Mesothelial cell of epicardium (in vitro differentiated cells): ENCODE measurements at places on chromosomes 13 and 19.

GRCh38 chr13:36712770-36713169, 39.0 kb downstream of the SERTM1 start:
- no peak for DNase-seq

- DNase-seq, result no peak
Observed at GRCh38 chr19:49950956-49951526, 9.9 kb downstream of the SIGLEC11 start.

DNA sequence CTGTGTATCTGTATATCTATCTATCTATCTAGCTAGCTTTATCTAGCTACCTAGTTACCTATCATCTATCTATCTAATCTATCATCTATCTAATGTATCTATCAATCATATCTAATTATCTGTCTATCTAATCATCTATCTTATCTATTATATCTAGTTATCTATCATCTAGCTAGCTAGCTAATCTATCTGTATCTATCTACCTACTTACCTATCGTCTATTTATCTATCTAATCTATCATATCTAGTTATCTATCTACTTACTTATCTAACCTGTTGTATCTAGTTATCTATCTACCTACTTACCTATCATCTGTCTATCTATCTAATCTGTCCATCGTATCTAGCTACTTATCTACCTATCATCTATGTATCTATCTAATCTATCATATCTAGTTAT, 17.9 kb downstream of the VSTM1 start:
- DNase-seq, result no peak

GRCh38 chr19:23403581-23404324, 8.5 kb upstream of the ZNF91 start:
- no peak for DNase-seq

DNA sequence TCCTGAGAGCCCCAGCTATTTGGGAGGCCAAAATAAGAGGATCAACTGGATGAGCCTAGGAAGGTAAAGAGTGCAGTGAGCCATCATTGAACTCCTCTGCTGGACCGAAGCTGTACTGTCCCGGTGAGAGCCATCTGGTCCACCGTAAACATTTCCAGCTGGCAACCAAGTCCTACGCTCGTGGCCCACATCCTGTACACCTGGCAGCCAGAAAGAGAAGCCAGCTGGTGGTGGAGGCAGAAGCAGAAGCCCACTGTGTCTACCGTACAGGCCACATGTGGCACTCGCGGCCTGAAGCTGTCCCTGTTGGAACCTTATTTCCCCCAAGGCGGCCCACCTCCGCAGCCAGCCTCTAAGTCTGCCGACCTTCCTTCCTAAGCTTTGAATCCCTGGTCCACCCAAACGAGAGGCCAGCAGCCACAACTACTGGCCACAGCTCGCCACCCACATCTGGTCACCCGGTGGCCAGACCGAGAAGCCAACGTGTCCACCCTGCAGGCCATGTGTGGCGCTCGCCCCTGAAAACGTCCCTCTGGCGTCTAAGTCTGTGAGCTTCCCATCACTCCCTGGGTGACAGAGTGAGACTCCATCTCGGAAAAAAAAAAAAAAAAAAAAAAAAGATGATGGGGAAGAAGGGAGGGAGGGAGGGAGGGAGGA, 14.2 kb upstream of the ZNF91 start:
- DNase-seq, result no peak

GRCh38 chr13:76848596-76848995, 37.6 kb downstream of the KCTD12 start:
- DNase-seq, result no peak

DNA sequence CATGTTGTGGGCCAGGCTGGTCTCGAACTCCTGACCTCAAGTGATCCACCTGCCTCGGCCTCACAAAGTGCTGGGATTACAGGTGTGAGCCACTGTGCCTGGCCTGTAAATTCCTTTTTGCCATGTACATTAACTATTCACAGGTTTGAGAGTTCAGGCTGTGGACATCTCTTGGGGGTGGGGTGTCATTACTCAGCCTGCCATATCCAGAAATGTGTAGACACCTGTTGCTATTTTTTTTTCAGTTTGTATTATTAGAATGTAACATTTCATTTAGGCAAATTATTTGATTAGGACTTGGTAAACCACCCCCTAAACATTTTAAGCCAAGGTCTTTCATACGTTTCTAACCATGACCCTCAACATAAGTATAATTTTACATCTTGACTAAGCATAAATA, 20.5 kb downstream of the ZNF227 start:
- no peak for DNase-seq

DNA sequence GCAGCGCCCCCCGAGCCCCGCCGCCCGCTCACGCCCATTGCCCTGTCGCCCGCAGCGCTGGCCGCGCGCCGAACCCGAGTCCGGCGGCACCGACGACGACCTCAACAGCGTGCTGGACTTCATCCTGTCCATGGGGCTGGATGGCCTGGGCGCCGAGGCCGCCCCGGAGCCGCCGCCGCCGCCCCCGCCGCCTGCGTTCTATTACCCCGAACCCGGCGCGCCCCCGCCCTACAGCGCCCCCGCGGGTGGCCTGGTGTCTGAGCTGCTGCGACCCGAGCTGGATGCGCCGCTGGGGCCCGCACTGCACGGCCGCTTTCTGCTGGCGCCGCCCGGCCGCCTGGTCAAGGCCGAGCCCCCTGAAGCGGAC, 518 bp downstream of the KLF2 start:
- DNase-seq, result no peak

DNA sequence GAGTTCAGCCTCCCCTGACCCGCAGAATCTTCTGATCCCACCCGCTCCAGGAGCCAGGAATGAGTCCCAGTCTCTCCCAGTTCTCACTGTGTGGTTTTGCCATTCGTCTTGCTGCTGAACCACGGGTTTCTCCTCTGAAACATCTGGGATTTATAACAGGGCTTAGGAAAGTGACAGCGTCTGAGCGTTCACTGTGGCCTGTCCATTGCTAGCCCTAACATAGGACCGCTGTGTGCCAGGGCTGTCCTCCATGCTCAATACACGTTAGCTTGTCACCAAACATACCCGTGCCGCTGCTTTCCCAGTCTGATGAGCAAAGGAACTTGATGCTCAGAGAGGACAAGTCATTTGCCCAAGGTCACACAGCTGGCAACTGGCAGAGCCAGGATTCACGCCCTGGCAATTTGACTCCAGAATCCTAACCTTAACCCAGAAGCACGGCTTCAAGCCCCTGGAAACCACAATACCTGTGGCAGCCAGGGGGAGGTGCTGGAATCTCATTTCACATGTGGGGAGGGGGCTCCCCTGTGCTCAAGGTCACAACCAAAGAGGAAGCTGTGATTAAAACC, 1.1 kb upstream of the APOE start:
- DNase-seq, result no peak

DNA sequence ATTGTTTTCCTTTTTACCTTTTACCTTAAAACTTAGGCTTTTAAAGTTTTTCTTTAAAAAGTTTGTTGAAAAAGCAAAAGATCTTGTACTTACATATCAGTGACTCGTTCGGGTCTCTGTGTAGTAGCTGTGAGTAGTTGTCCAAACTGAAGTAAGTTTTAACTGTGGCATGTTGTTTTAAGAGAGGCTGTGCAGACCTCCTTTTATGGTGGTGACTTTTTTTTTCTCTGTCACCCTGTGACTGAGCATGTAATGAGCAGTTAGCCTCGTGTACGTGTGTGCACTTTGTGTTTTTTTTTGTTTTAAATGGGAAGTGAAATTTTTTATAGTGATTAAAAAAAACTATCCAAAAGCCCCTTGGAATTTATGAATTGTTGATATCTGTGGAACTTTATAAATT, at the start of gene GPR183:
Gene GPR183 (minus strand): TSS at position 153 of the 400 bp plus-strand sequence. CDS start 11,254 bp downstream, outside the sequence.
- no peak for DNase-seq

DNA sequence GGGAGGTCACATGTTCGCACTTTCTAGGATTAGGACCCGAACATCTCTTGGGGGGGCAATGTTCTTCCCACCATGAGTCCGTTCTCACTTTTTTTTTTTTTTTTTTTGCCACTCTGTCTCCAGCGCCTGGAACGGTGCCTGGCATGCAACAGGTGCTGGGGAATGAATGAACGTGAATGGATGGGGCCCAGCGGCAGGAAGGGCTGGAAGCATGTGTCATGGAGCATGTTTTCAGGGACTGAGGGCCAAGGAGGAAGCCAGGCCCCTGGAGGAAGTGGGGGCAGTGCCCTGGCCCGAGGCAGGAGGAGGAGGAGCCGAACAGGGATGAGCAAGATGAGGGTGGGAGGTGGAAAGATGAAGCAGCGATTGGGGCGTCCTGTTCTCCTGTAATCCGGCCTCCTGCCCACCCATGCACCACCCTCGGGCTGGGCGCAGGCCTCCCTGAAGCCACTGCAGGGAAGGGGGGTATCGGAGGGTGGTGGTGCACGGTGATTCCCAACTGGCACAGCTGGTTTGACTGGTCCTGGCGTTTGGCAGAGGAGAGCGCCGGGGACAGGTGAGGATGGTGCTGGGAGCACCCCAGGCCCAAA, 8.8 kb upstream of the SULT2B1 start:
- peak; percentile 62 for DNase-seq

DNA sequence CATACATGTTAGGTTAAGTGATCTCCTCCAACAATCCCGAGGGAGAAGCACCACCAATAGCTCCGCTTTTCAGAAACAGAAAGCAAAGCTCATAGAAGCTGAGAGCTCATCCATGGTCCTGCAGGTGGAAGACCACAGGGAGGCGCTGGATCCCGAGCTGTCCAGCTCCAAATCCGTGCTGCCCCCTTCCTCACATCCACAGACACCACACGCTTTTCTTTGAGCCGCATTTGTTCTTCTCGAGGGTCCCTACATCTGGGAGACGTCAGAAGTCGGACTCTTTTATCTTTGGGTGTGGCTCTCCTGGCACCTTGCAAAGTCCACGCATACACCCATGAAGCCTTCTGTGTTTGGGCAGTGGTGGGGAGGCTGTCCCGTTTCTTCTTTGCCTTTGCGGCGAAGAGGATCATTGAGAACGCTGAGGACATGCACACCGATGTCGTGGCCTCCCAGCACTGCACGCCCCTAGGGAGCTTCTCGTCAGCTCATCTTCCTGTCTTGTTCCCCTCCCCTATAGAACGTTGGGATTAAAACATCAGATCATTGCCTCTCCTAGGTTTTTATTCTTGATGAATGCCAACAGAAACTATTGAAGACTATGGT, 184.8 kb downstream of the TEX29 start:
- no peak for DNase-seq

DNA sequence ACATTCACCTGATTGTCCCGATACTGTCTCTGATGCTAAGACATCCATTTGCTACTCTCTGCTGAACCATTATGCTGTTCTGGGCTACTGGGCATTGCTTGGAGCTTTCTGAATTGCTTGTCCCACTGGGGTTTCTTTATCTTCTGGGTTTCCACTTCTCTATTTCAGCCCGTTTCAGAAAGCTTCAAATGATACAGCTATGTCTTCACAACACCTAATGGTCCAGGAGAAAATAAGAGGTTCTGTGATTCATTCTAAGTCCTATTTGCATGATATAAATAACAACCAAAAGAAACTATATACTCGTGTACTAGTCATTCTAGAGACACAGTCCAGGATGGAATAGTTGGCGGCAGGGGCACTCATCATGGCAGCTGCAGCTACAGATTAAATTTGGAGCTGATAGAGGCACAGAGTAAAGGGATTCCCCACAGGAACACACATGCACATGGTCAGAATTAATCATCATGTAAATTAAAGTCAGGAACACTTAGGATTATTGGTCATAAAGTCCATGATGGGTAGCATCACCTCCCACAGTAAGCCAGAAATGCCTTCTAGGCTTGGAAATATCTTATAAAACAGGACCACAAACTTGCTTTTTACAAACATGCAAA, 33.3 kb upstream of the SCEL start:
- no peak for DNase-seq

- peak; percentile 86 for DNase-seq
Observed at GRCh38 chr19:7852851-7853769, 21.1 kb downstream of the PRR36 start.

- DNase-seq, result no peak
Observed at GRCh38 chr19:27858981-27859581, 1353.9 kb downstream of the UQCRFS1 start.

GRCh38 chr19:49599378-49600295, 8.7 kb downstream of the PRR12 start:
- DNase-seq, result no peak

- no peak for DNase-seq
Observed at GRCh38 chr19:38606131-38606530, 11.6 kb downstream of the MAP4K1 start.

DNA sequence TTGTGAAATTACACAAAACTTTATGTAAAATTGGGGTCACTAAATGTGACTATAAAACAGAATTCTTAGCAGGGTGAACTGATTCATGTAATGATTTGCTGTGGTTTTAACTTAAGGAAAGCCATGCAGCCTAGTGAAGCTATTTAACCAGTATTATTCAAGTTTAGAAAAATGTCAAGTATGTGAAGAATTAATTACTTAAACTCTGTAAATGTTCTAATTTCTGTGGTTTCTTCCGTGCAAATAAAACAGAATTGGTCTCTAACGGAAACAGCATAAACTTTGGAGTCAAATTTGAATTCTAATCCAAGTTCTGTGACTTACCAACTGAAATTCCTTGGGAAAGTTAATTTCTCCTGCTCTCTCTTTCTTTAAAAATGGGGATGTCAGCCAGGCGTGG, 13.3 kb downstream of the CDC16 start:
- DNase-seq, result no peak

GRCh38 chr13:95714142-95714832, 37.3 kb downstream of the DNAJC3 start:
- DNase-seq, result no peak

DNA sequence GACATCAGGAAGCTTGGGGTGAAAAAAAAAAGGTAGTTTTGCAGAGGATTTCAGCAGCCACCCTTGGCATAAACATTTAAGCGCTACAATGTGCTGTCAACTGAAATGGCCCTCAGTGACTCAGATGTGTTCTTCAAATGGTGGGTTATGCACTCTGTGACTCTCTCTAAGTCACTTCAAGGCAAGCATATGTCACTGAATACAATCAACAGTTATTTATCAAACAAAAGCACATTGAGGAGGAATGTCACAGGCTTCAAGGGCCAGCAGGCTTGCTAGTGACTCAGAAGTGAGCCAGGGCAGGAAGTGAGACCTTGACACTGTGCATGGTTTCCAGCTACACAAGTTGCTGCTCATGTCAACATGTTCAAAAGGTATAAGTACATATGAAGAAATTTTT, 523.7 kb upstream of the HTR2A start:
- DNase-seq, result no peak

DNA sequence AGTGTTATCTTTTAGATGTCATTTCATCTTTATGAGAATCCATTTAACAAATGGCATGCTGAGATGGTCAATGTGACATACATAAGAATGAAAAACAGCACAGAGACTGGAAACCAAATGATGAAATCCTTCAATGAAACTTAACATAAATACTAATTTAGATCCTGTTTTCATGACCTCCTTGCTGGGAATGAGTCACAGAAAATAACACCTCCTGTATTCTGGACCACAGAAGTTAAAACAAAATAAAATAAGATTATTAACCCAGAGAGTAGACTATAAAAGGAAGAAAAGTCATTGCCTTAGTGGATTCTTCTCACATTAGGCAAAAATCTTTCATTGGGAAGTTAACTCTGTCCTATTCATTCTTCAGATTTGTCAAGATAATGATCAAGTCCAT, 1.6 kb downstream of the DIAPH3 start:
- DNase-seq, result no peak

GRCh38 chr19:51644636-51645271, 1.9 kb downstream of the SIGLEC14 start:
- DNase-seq, result no peak

GRCh38 chr13:40161351-40161810, 505.1 kb downstream of the FOXO1 start:
- DNase-seq, result no peak
